ENCODE measurements at places on chromosomes 1 and 21. TPM values are rescaled to one million over a fixed set of nuclear protein-coding genes. Genes with fewer than 3 reads are reported as not detected.

Gene ELF3
- 0.91 TPM for total RNA-seq

- H3K36me3 ChIP-seq: no peaks in the 10 kb centered on the region
- peaks cover 23% of the 10 kb centered on the region for H3K4me1 ChIP-seq
- no peak overlapping the region for H3K27ac ChIP-seq
- H3K27me3 ChIP-seq: no peaks in the 10 kb centered on the region
Observed at GRCh38 chr1:245310571-245311531, 156.1 kb downstream of the KIF26B start.

- peak overlapping the region; percentile 29 for H3K27ac ChIP-seq
- DNase-seq: peak; percentile 85
- H3K27me3 ChIP-seq: no peaks in the 10 kb centered on the region
Observed at GRCh38 chr1:201023920-201024624, 558 bp upstream of the KIF21B start.

DNA sequence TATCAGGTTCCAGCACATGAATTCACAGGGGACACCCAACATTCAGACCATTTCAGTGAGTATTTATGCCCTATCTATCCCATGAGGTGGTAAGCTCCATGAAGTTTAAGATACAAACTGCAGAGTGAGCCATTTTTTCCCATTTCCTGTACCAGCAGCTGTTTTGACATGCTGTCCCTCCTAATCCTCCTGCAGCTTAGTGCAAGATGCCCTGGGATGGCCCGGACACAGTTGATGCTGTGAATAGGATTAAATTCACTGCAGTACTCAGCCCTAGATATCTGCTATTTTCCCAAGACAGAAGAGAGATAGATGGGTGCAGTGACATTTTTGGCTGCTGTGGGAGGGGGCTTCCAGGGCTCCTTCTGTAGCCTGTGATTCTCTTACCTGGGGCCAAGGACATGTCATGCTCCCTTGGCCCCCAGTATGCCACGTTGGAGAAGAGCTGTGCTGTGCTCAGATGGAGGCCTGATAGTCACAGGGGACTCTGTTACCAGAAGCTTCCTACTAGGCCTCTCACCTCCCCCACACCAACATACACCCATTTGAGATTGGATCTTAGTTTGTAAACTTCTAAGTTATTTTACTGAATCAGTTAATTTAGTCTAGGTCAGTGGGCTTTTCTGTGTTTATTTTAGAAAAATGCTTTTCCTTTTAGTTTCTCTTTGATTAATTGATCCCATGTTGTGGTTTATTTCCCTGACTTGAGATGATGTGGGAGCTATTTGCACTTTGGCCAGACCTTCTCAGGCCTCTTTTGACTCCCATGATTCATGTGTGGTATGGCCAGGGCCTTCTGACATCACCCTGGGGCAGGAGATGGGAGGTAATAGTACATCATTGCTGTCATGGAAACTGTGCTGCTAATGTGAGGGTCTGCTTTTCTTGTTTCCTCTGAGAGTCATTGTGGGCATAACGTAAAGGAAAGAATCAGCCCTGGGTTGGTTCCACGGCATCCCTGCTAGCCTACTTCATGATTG is 92.6 kb downstream of the ST3GAL3 start:
- no peaks in the 10 kb centered on the region for H3K36me3 ChIP-seq
- no peak overlapping the region for H3K4me3 ChIP-seq
- H3K27ac ChIP-seq: no peak overlapping the region
- DNase-seq: no peak
- no peaks in the 10 kb centered on the region for H3K4me1 ChIP-seq
- no peaks in the 10 kb centered on the region for H3K27me3 ChIP-seq

GRCh38 chr1:226093621-226094020 is 31.1 kb downstream of the H3-3A start:
- H3K4me3 ChIP-seq: no peak overlapping the region
- no peaks in the 10 kb centered on the region for H3K4me1 ChIP-seq
- H3K36me3 ChIP-seq: no peaks in the 10 kb centered on the region
- no peak for DNase-seq

DNA sequence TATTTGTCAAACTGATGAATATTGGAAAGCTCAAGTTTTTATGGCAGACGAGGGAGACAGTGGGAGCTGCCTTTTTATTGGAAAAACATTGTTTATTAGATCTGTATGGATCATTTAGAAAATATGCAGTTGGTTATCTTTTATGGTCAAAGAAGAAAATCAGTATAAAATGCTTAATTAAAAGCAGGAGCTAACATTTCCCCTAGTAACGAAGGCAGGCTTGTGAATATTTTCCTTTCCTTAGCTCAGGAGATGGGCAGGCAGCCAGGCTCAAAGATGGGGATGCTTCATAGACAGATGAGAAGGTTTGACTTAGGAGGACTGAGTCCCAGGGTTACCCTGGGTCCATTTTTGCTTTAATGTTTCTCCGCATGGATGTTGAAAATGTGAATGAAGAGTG is 26.0 kb downstream of the ROR1 start:
- no peak for DNase-seq
- no peaks in the 10 kb centered on the region for H3K36me3 ChIP-seq
- H3K27ac ChIP-seq: no peak overlapping the region
- no peak overlapping the region for H3K4me3 ChIP-seq

Gene PRAMEF18
- not detected for total RNA-seq

- DNase-seq: no peak
- no peaks in the 10 kb centered on the region for H3K27me3 ChIP-seq
- no peaks in the 10 kb centered on the region for H3K36me3 ChIP-seq
- H3K4me1 ChIP-seq: no peaks in the 10 kb centered on the region
Observed at GRCh38 chr1:94026619-94027380, 94.1 kb downstream of the ABCA4 start.

Measured in spleen (tissue), 13 donors.